ENCODE measurements at places on chromosomes 7 and 10.

DNA sequence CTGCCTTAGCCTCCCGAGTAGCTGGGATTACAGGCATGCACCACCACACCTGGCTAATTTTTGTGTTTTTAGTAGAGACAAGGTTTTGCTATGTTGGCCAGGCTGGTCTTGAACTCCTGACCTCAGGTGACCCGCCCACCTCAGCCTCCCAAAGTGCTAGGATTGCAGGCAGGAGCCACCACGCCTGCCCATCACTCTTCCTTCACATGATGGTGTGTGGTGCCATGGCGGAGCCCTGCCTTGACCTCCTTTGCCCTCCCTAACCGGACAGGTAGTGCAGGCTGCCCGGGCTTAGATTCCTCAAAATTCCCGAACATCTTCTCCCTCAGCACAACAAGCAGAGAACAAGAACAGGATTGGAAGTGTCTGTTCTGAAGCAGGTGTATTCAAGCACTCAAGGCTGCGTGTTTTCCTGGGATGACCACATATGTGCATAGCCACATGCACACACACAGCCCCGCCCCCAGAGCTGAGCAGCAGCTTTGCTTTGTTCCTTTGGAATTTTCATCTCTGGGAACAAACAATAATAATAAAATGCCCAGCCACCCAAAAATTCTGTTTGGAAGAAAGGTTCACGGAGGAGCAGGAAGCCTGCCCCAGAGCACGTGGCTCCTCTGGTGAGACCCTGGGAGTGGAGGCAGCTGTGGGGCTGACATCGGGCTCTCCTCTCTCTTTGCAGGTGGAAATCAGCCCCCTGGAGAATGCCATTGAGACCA lies 131.3 kb upstream of the NPS start:
- DNase-seq: no peak

GRCh38 chr10:111370101-111370500 lies 293.3 kb downstream of the ADRA2A start:
- DNase-seq: no peak

- DNase-seq: no peak
These were observed 82.6 kb upstream of the SLF2 start for GRCh38 chr10:100829933-100830727.

- no peak for DNase-seq
These were observed 70.1 kb downstream of the NPTX2 start for GRCh38 chr7:98687111-98687751.

DNA sequence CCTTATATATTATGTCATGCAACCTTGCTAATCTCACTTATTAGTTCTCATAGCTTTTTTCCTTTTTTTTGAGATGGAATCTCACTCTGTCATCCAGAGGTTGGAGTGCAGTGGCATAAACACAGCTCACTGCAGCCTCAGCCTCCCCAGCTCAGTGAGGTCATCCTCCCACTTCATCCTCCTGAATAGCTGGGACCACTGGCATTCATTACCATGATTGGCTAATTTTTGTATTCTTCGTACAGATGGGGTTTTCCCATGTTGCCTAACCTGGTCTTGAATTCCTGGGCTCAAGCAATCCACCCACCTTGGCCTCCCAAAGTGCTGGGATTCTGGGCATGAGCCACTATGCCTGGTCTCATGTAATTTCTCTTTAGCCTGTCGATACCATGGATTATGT lies 89.1 kb upstream of the TRIM24 start:
- no peak for DNase-seq

- no peak for DNase-seq
These were observed 30.1 kb downstream of the INSIG1 start for GRCh38 chr7:155327590-155328320.

- DNase-seq: no peak
These were observed 28.5 kb downstream of the GSDME start for GRCh38 chr7:24728503-24729364.

GRCh38 chr7:112476390-112477052 lies 4.3 kb upstream of the LSMEM1 start:
- no peak for DNase-seq

DNA sequence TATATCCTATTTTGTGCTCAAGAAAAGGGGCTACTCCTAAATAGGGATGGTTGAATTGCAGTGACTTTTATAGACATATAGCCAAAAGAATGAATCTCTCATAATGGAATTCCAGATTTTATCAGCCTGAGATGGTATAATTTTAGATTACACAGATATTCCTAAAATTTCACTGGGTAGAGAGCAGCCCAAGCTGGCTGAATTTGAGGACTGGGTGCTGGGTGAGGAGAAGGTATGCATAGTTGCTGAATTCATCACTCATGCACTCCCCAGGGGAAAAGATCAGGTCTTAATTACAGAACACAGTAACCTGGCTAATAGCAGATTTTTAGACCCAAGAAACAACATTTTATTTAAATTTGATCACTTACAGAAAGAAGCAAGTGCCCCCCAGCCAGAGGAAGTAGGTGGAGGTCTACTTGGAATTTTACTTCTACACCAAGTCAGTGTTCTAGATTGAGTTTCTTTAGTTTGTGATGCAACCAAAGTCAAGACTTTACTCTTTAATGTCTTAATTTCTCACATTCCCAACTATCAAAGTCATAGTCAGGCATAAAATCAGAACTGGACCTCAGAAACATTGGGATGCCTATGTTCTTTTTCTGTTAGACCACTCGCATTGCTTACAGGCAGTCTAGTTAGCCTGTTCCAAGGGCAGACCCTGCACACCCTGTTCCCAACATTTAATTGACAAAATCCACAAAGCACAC lies 337.4 kb upstream of the PODXL start:
- no peak for DNase-seq

DNA sequence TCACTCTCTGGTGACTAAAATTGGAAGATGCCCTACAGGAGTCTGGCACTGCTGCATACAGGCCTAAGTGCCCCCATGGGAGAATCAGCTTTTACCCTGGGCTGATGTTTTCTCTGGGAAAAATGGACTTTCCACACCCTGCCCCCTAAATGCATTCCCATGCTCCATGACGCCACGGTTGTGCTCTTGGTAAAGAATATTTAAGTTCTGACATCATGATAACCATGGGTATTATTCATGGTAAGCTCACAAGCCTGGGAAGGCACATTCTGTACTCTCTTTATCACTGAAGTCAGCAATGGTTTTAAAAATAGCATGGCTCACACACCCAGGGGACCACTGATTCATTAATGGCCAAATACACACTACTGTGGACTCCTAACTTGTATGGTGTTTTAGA lies 43.4 kb downstream of the HIPK2 start:
- no peak for DNase-seq

DNA sequence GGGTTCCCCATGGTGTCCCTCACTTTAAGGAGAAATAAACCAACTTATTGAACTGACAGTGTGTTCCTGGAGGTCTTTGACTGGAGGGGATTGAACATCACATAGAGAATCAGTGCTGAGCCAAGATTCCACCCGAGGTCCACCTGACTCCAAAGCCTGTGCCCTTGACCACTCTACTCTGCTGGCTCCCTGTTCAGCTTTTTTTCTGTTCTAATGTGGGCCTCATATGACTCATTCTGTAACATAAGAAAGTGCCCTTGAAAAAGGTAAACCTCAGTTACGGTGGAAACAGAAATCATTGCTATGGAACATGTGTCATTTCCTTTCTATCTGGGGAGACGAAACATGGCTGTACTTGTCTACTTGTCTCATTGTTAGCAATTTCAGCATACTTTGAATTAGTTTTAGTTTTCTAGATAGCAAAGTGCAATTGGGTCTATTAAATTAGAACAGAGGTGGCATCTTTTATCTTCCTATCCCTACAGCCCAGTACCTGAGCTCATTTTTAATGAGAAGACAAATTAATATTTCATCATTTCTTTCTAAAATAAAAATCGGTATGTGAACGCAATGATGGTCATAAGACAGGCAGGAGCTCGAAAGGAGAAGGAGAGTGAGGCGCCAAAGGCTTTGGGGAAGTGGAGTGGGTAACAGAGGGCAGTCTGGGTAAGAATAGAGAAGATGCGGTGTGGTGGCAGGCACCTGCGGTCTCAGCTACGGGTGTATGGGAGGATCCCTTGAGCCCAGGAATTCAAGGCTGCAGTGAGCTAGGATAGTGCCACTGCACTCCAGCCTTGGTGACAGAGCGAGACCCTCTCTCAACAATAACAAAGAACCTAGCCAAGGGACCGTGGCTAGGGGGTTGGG lies 1.5 kb downstream of the GSDME start:
- DNase-seq: no peak

- no peak for DNase-seq
These were observed 179.5 kb upstream of the YAE1 start for GRCh38 chr7:39386718-39387117.

GRCh38 chr10:30353851-30354250 lies 4.8 kb upstream of the MTPAP start:
- DNase-seq: no peak

Data from CD4-positive, alpha-beta T cell treated with Interleukin-15 for 4 hours (primary cell).